ENCODE measurements at places on chromosomes 12 and 14. TPM values are rescaled to one million over a fixed set of nuclear protein-coding genes. Genes with fewer than 3 reads are reported as not detected.

The CMKLR1 gene
- polyA plus RNA-seq = 1.6 TPM

The TMEM30B gene
- polyA plus RNA-seq = 7.1 TPM

The CHST11 gene
- polyA plus RNA-seq = 7.2 TPM

The TTC9 gene
- 4.9 TPM for polyA plus RNA-seq

The PPP4R4 gene
- polyA plus RNA-seq = 1.2 TPM

The TCL1B gene
- polyA plus RNA-seq = not detected

The STXBP6 gene
- polyA plus RNA-seq = 5.4 TPM

The IL26 gene
- polyA plus RNA-seq = not detected

The KLRC3 gene
- polyA plus RNA-seq = 1.5 TPM

The TGFB3 gene
- polyA plus RNA-seq = 14.3 TPM

The ALX1 gene
- polyA plus RNA-seq = not detected

The PARP11 gene
- polyA plus RNA-seq = 3.1 TPM

The PTPN6 gene
- polyA plus RNA-seq = 28.3 TPM

The SDR9C7 gene
- not detected for polyA plus RNA-seq
